Endothelial cell of umbilical vein (primary cell): ENCODE measurements at places on chromosomes 12 and 14. TPM values are rescaled to one million over a fixed set of nuclear protein-coding genes. Genes with fewer than 3 reads are reported as not detected.

Gene LRIG3
- polyA plus RNA-seq, result 43.8 and 55.7 TPM in 2 replicates

Gene SERPINA1
- polyA plus RNA-seq, result not detected in 2 replicates

Gene P2RX2
- polyA plus RNA-seq, result not detected in 2 replicates

Gene DBX2
- polyA plus RNA-seq, result not detected in 2 replicates

Gene ESPL1
- 16.2 and 18.8 TPM in 2 replicates for polyA plus RNA-seq

Gene PCK2
- 23.5 and 26.4 TPM in 2 replicates for polyA plus RNA-seq

Gene PRR4
- 2.4 and 2.6 TPM in 2 replicates for polyA plus RNA-seq

DNA sequence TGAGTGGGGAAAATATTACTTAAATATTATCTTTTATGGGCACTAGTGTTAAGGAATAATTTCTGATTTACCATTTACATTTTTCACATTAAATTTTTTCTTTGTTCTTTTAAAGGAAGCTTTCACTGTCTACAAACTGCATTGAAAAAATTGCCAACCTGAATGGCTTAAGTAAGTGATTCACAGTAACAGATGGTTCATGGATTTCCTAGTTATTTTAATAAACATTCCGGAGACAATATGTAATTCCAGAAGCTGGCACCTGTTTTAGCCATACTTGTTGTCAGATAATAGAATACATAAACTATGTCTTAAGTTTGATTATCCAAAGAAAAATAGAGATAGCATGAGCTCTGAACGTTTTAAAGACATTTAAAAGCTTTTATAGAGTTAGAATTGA is 17.1 kb downstream of the DNAL1 start:
- H3K27me3 ChIP-seq, result no peaks in the 10 kb centered on the region
- no peak for DNase-seq
- H3K36me3 ChIP-seq, result peaks cover 3% of the 10 kb centered on the region
- H3K4me3 ChIP-seq, result no peak overlapping the region
- H3K27ac ChIP-seq, result peak overlapping the region; percentile 15

DNA sequence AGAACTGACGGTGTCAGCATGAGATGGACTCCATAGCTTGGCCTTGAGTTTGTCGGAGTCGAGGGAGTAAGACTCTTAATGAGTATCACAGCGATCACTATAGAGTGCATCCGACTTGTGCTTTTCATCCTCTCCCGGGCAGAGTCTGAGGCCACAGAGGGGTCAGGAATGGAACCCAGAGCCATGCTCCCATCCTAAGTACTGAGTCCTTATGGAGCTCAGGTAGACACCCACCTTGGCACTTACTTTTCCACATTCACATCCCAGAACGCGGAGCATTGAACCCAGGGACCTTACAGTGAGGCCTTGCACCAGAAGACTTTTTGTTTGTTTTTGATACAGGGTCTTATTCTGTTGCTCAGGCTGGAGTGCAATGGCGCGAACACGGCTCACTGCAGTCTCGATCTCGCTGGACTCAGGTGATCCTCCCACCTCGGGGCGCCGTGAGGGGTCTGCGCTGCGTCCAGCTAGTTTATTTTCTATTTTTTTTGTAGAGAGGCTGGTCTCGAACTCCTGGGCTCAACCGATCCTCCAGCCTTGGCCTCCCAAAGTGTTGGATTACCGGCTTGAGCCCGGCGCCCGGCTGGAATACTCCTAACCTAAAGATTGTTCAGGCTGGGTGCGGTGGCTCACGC is 719 bp upstream of the SRSF9 start:
- peaks cover 9% of the 10 kb centered on the region for H3K4me1 ChIP-seq
- H3K4me3 ChIP-seq, result peak overlapping the region; percentile 90
- H3K27me3 ChIP-seq, result no peaks in the 10 kb centered on the region
- no peak for DNase-seq

DNA sequence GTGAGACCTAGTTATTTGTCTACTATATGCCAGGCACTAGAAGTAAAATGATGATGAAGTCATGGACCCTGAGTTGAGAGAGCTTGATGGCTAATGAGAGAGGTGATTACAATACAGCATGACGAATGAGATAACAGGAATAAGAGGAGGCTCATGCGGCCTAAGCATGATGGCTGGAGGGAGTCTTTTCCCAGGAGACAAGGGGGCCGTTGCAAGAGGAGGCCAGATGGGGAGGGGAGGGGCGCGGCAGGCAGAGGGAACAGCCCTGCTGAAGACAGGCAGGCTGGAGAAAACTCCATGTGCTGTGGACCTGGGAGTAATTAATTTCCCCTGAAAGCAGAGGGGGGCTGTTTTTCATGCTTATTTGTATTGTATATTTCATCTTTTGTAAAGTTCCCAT is 144.7 kb upstream of the RFLNA start:
- no peaks in the 10 kb centered on the region for H3K36me3 ChIP-seq
- DNase-seq, result no peak
- H3K27me3 ChIP-seq, result no peaks in the 10 kb centered on the region
- no peak overlapping the region for H3K4me3 ChIP-seq
- no peaks in the 10 kb centered on the region for H3K4me1 ChIP-seq
- no peak overlapping the region for H3K27ac ChIP-seq

DNA sequence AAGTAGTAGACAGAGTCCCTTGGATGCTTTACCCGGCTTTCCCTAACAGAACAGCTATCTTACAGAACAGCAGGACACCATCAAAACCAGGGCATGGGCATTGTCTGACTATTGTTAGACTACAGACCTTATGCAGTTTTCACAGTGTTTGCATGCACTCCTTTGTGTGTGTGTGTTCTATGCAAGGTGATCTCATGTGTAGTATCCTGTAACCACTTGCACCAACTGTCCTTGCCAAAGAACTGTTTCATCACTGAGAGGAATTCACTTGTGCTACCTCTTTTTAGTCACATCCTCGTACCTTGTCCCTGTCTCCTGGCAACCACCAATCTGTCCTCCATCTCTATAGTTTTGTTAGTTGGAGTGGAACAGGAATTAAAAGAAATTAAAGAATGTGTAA is 183.6 kb upstream of the PZP start:
- no peaks in the 10 kb centered on the region for H3K4me1 ChIP-seq
- no peak overlapping the region for H3K4me3 ChIP-seq
- H3K36me3 ChIP-seq, result no peaks in the 10 kb centered on the region
- H3K27me3 ChIP-seq, result peaks cover 7% of the 10 kb centered on the region

- H3K4me3 ChIP-seq, result no peak overlapping the region
- no peak overlapping the region for H3K27ac ChIP-seq
- no peaks in the 10 kb centered on the region for H3K4me1 ChIP-seq
- H3K27me3 ChIP-seq, result no peaks in the 10 kb centered on the region
- no peaks in the 10 kb centered on the region for H3K36me3 ChIP-seq
- no peak for DNase-seq
Observed at GRCh38 chr12:105616971-105617540, 286.6 kb downstream of the C12orf75 start.

DNA sequence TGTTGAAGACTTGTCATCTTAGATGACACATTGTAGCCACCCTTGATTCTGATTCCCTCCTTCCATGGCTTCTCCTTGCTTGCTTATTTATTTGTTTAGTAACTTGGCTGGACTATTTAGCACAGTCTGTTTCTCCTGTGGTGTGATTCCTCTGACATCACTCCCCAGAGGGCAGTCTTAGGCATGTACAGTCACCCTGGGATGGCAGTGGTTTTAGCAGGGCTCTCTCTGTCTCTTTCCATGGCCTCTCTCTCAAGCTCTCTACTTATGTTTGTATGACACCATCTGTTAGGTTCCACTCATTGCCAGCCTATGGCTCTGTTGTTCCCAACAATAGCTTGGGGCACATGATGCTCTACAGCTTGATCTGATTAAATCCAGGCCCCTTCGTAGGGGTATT is 158.3 kb downstream of the ADGRD1 start:
- H3K27ac ChIP-seq, result no peak overlapping the region
- no peak overlapping the region for H3K4me3 ChIP-seq
- H3K4me1 ChIP-seq, result no peaks in the 10 kb centered on the region

DNA sequence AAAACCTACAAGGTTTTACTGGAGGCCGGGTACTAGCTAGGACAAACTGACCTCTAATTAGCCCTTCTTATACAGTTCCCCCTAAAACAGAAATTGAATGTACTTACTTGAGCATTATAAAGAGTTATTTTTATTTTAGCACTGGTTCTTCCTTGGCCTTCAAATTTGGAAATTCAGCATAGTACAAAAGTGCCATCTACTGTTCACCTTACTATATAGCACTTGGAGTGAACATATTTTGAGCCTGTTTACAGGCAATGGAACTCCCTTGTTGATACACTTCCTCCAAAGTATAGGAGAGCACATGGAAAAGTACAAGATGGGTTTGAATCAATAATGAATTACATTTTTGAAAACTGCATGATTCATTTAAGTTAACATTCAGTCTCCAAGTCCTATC is 3.9 kb upstream of the POC1B start:
- H3K27ac ChIP-seq, result no peak overlapping the region
- DNase-seq, result peak; percentile 73
- no peak overlapping the region for H3K4me3 ChIP-seq
- no peaks in the 10 kb centered on the region for H3K36me3 ChIP-seq
- H3K27me3 ChIP-seq, result no peaks in the 10 kb centered on the region
- peaks cover 4% of the 10 kb centered on the region for H3K4me1 ChIP-seq

DNA sequence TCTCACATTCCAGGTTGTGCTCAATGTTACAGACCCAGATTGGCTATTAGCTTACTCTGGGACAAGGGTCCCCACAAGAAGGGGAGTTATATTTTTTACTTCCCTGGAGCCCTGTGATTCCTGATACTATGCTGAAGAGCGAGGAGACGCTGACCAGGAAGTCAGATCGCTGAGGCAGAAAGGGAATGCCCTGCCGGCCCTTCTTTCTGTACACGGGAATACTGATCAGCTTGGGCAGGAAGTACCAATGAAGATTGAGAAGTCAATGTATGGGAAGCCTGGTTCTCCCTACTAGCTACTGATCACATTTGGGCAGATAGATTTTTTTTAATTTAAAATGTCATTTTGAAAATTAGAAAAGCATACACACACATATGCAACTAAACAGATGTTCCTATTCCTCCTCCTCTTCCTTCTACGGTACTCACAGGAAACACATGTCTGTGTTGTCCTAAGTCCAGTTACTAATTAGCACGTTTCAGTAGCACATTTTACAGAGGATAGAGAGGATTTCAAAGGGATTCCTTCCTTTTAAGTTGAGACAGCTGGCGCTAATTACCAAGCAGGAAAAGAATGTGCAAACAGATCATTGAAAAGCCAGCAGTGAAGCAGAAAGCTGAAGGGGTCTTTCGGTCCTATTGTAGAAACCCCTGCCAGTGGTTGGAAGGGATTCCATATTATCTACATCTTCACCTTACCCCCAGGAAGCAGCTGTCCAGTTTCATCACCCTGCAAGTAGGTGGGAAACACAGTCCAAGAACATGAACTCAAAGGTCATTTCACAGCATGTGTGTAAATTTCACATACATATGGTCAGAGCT is 292.4 kb downstream of the DUSP6 start:
- H3K4me3 ChIP-seq, result no peak overlapping the region
- H3K4me1 ChIP-seq, result no peaks in the 10 kb centered on the region
- no peak for DNase-seq
- no peak overlapping the region for H3K27ac ChIP-seq
- H3K36me3 ChIP-seq, result no peaks in the 10 kb centered on the region

- no peaks in the 10 kb centered on the region for H3K36me3 ChIP-seq
- no peak overlapping the region for H3K4me3 ChIP-seq
- H3K27me3 ChIP-seq, result peaks cover 7% of the 10 kb centered on the region
- no peak overlapping the region for H3K27ac ChIP-seq
Observed at GRCh38 chr14:58109744-58110143, 42.3 kb downstream of the ARMH4 start.

DNA sequence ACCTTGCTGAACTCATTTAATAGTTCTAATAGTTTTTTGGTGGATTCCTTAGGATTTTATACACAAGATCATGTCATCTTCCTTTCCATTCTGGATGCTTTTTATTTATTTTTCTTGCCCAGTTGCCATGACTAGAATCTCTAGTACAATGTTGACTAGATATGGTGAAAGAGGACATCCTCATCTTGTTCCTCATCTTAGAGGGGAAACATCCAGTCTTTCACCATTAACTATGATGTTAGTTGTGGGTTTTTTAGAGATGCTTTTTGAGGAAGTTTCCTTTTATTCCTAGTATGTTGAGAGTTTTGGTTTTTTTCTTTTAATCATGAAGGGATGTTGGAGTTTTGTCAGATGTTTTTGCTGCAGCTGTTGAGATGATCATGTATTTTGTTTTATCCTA is 8.7 kb downstream of the ANKRD13A start:
- H3K27me3 ChIP-seq, result no peaks in the 10 kb centered on the region
- no peak overlapping the region for H3K27ac ChIP-seq
- no peaks in the 10 kb centered on the region for H3K4me1 ChIP-seq
- H3K4me3 ChIP-seq, result no peak overlapping the region
- no peaks in the 10 kb centered on the region for H3K36me3 ChIP-seq
- no peak for DNase-seq

- H3K27ac ChIP-seq, result peak overlapping the region; percentile 70
- H3K4me3 ChIP-seq, result peak overlapping the region; percentile 83
- H3K27me3 ChIP-seq, result peaks cover 3% of the 10 kb centered on the region
- H3K4me1 ChIP-seq, result peaks cover 4% of the 10 kb centered on the region
Observed at GRCh38 chr14:103259801-103260628, 74.0 kb upstream of the EIF5 start.

- peak overlapping the region; percentile 16 for H3K4me3 ChIP-seq
- peak; percentile 98 for DNase-seq
- peak overlapping the region; percentile 100 for H3K27ac ChIP-seq
- no peaks in the 10 kb centered on the region for H3K36me3 ChIP-seq
- no peaks in the 10 kb centered on the region for H3K27me3 ChIP-seq
Observed at GRCh38 chr14:33564774-33565630, 385.9 kb downstream of the EGLN3 start.

DNA sequence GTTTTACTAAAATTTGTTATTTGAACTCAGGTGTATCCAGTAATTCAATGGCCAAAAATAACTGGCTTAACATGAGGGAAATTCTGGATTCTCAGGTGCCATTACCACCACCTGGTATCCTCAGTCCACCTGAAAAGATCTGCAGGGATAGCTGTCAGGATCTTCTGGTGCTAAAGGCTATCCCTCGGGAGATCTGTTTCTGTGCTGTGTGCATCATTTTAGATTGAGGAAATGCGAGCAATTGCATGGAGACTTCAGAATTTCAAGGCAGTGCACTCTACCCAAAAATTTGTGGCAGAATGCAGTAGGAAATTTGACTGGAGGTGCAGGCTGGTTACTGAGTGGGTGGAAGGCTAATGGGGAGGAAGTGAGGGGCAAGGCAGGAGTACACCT is 26.4 kb downstream of the ZCCHC8 start:
- DNase-seq, result no peak
- H3K4me1 ChIP-seq, result peaks cover 3% of the 10 kb centered on the region
- H3K4me3 ChIP-seq, result no peak overlapping the region
- peaks cover 24% of the 10 kb centered on the region for H3K36me3 ChIP-seq

GRCh38 chr12:38961683-38962082 is 56.3 kb upstream of the CPNE8 start:
- H3K27ac ChIP-seq, result no peak overlapping the region
- no peaks in the 10 kb centered on the region for H3K36me3 ChIP-seq
- no peak for DNase-seq
- no peaks in the 10 kb centered on the region for H3K4me1 ChIP-seq
- H3K27me3 ChIP-seq, result no peaks in the 10 kb centered on the region
